ENCODE measurements at places on chromosomes 1 and 21.

- no peak for DNase-seq
These were observed 37.3 kb downstream of the IFNAR1 start for GRCh38 chr21:33362044-33362555.

- DNase-seq = no peak
These were observed 69.1 kb downstream of the BCAR3 start for GRCh38 chr1:93612510-93612909.

- peak; percentile 19 for DNase-seq
These were observed 163.4 kb upstream of the USP24 start for GRCh38 chr1:55378582-55378981.

DNA sequence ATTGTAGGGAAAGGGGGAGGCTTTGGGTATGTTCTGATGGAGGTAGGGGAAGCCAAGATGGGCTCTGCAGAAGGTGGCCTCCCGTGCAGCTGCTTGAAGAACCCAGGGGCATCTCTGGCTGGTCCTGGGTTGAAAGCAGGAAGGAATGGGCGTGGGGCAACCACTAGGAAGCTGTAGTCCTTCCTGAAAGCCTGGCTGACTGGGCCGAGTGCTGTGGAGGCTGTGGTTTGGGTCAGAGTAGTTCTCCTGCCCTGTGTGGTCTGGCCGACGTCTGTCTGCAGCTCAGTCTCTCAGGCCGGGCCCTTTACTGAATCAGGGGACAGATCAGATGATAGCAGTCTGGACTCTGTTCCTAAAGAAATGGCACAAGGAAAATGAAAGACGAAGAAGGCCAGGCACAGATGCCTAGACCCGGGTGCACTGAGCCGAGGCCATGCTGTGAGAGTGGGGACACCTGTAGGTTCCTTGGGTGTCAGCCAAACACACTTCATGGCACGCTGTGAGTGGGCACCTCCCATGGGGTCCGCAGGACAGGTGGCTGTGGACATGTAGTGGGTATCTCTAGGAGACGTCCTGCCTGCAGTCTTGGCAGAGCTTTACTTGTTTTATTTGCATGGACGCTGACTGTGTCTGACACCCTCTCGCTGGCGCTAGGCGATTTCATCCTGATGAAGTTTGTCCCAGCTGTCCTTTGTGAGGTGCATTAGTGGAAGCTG is 87.0 kb downstream of the POFUT2 start:
- DNase-seq = no peak

GRCh38 chr21:25558123-25558522 is 49.2 kb downstream of the MRPL39 start:
- DNase-seq = no peak

- DNase-seq = no peak
These were observed 4.6 kb upstream of the PRDM16 start for GRCh38 chr1:3064296-3064850.

GRCh38 chr1:34871443-34872132 is 12.0 kb upstream of the SMIM12 start:
- DNase-seq = no peak

- DNase-seq = no peak
These were observed 21.9 kb upstream of the NEK2 start for GRCh38 chr1:211697356-211697755.

- DNase-seq = no peak
These were observed 54.1 kb upstream of the BCAR3 start for GRCh38 chr1:93735722-93736121.

GRCh38 chr1:98316286-98316905 is 345.1 kb upstream of the SNX7 start:
- DNase-seq = no peak

Data from retina (tissue), 1 donor.